ENCODE measurements at places on chromosomes 4 and X.
A peak's percentile ranks its signal among the peaks of the same experiment; 100 is the strongest.

DNA sequence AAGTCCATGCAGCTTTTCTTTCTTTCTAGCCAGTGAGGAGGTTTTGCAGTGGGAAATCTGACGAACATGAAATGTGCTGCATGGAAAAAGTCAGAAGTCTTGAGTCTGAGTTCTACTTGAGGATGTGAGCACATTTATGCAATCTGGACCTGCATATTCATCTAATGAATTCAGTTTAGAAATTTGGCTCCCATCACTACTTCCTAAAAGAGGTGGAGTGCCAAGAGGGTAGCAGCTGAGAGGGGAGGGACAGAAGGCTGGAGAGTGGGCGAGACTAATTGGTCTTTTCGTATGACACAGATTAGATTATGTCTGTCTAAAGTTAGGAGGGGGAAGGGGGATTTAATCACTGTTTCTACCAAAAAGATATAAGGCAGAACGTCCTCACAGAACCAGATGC lies 535.9 kb downstream of the IQCM start:
- DNase-seq = no peak

DNA sequence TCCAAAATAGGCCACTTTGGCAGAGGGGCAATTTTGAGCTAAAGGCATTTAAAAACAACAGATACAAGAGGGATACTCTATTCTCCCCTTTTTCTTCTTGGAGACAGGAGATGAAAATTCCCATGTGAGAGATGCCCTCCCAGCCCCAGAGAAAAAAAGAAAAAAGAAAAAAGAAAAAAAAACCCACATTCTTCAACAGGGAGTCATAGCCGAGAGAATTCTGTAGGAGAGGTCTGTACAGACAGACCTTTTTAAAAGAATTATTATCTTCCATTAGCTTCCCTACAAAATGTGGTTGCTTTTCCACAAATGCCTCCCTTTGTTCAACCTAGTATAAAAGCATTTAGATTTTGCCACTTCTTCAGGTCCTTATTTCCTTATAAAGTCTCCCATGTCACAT lies 89.9 kb downstream of the SPCS3 start:
- peak; percentile 29 for DNase-seq

- DNase-seq = no peak
These were observed 37.3 kb upstream of the PRSS12 start for GRCh38 chr4:118390121-118390520.

- DNase-seq = no peak
These were observed 721.7 kb downstream of the PCDH18 start for GRCh38 chr4:136810626-136811025.
